ENCODE measurements at places on chromosomes 7 and 10. TPM values are rescaled to one million over a fixed set of nuclear protein-coding genes. Genes with fewer than 3 reads are reported as not detected.

Gene LFNG
- total RNA-seq = 1.4 TPM

Gene NIPSNAP2
- 27.3 TPM for total RNA-seq

Gene RBM20
- total RNA-seq = under 0.01 TPM

Gene APBB1IP
- total RNA-seq = 1.6 TPM

Gene NAT16
- not detected for total RNA-seq

Gene DEPP1
- total RNA-seq = 100 TPM

Gene LIPN
- not detected for total RNA-seq

Gene BET1
- total RNA-seq = 18.9 TPM

Gene CUZD1
- 0.47 TPM for total RNA-seq

Gene CLCN1
- not detected for total RNA-seq

Gene SFTPA1
- total RNA-seq = not detected

Gene TEX36
- total RNA-seq = not detected

Gene TAS2R4
- total RNA-seq = 0.79 TPM

Gene ZNF680
- total RNA-seq = 7.3 TPM

Gene LLCFC1
- total RNA-seq = not detected

Gene FLNC
- 209 TPM for total RNA-seq

Gene ACBD7
- total RNA-seq = 0.79 TPM

Gene CDC14C
- total RNA-seq = 0.09 TPM

Gene ZPBP
- total RNA-seq = not detected

Gene SYPL1
- total RNA-seq = 35.8 TPM

Gene TMEM184A
- under 0.01 TPM for total RNA-seq

Gene ASIC3
- not detected for total RNA-seq

Gene SPDYE2B
- total RNA-seq = not detected

Gene GPC2
- total RNA-seq = 1.5 TPM

Gene ZNF467
- total RNA-seq = 0.95 TPM

Gene KCNH2
- 0.17 TPM for total RNA-seq

Gene COMTD1
- total RNA-seq = 7.0 TPM

Gene LRIT1
- total RNA-seq = not detected

Gene XRCC2
- 0.26 TPM for total RNA-seq

Measured in bronchial smooth muscle cell (primary cell).